NCI-H1105 (cell line): ENCODE measurements at places on chromosomes 5 and 9.

DNA sequence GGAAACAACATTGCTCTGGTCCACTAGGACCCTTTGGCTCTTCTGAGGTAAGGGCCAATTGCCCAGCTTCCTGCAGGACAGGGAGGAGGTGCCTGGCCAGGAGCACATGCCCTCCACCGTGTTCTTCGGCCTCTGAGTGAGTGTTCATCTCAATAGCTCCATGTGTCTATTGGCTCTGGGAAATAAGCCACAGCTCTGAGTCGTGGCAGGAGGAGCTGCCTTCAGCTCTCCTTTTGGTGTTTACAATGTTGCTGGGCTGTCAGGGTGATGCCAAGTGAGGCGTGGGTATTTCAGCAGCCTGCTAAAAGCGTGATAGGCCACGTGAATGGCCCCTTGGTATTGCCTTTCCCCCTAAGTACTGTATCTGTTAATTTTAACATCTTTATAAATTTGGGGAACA lies 26.6 kb downstream of the GADD45G start:
- no peak for DNase-seq

GRCh38 chr9:81377921-81378320 lies 311.4 kb downstream of the TLE1 start:
- no peak for DNase-seq

- no peak for DNase-seq
Observed at GRCh38 chr9:27157736-27158135, 48.7 kb downstream of the TEK start.

DNA sequence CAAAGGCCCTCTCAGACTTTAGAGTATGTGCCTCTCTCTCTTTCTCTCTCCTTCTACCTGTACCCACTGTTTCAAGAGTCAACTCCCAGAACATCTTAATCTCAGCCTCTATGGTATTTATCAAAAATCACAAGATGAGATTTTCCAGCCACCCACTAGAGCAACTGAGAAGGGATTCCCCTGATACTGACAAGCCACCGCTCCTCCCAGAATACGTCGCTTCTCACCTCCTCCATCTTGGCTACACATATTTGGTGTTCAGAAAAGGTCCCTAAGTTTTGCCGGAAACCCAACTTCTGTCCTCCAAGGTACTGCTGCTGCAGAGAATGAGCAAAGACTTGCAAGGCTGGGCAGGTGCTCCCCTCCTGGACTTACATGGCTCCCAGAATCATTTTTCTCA lies 6.1 kb downstream of the GARIN3 start:
- DNase-seq = no peak

GRCh38 chr5:8209500-8209899 lies 340.6 kb downstream of the MTRR start:
- no peak for DNase-seq

GRCh38 chr9:79583952-79584654 lies 12.3 kb downstream of the TLE4 start:
- DNase-seq = no peak

GRCh38 chr9:131719262-131719908 lies 20.5 kb downstream of the RAPGEF1 start:
- no peak for DNase-seq

DNA sequence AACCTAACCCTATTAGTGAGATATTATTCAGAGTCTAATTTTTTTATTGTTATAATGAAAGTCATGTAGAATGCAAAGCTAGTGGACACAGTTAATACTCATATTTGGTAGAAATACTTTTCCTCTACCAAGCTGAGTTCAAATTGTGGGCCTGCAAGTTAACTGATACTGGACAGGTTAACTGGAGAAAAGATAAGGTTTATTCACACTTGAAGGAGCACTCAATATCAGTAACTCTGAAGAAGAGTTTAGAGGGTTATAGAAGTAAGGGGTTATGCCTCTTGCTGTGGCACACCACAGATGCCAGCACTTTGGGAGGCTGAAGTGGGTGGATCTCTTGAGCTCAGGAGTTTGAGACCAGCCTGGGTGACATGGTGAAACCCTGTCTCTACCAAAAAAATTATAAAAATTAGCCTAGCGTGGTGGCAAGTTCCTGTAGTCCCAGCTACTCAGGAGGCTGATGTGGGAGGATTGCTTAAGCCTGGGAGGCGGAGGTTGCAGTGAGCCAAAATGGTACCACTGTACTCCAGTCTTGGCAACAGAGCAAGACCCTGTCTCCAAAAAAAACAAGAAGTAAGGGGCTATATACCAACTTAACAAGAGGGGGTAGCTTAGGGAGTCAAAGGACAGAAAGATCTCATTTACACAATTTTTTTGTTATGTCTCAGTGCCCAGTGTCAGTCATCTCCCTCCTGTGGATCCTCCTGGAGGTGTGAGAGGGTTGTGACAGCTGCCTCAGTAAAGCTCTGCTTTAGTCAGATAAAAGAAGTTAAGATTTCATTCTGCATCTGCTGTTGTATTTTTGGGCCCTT lies 121.2 kb upstream of the GRHPR start:
- DNase-seq = no peak

DNA sequence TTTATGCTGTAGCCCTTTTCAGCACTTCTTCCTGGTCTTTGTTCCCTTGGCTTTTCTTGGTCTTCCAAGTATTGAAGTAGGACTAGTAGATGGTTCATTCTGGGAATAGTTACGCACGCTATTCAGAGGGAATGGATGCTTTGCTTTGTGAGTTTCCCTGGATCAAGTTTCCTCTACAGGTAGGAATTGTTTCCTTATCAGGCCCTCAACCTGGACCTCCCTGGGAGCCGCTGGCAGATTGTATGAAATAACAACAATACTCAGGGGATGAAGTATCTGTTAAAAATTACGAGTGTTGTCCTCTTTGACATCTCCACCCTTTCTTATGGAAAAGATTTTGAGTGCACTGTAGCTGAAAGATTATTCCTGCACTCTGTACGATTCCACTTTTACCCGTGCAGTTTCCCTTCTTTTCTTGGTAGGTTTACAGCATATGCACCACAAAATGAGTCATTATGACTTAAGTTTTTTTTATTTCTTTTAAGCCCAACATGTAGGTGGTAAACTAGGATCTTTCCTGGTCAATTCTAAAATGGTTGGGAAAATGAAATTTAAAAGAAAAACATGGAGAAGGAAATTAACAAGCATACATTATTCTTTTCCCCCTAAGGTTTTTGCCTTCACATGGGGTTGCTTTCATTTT lies 57.9 kb downstream of the ARHGAP26 start:
- DNase-seq = no peak

DNA sequence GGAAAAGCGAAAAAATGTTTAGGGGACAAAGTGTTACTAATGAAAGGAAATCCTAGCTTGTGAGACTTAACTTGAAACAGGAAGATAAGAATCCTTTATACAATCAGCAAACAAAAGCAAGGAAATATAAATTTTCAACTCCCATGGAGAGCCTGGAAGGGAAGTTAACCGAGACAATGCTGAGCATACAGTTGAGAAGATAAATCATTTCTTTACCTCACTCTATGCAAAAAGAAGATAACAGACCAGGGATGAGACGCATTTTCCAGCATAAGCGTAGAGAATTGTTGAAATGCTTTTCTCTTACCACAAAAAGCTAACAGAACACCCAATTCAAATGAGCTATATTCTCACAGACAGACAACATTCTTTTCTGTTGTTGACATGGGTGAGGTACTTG lies 309.6 kb downstream of the CWC27 start:
- DNase-seq = no peak

- DNase-seq = no peak
Observed at GRCh38 chr5:153658149-153658548, 167.7 kb downstream of the GRIA1 start.

- DNase-seq = no peak
Observed at GRCh38 chr5:151351671-151352070, 4.3 kb upstream of the SLC36A2 start.

GRCh38 chr9:97969014-97969413 lies 14.1 kb upstream of the ANP32B start:
- no peak for DNase-seq

DNA sequence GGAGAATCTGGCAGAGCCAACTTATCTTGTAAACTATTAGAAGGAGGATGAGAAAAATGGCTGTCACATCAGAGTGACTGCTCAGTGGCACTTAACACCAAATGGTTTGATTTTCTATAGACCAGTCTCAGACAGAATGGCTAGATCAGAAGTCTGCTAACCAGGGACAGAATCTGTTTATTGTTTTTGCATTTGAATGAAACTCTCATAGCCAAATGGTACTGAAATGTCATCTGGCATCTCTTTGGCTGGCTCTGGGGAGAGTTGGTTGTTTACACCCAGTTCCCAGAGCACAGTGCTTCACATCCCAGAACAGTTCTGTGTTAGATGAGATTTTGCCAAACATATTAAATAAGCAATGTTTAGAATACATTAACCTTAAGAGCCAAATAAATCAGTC lies 106.6 kb upstream of the HMHB1 start:
- no peak for DNase-seq

- DNase-seq = no peak
Observed at GRCh38 chr5:155148694-155149093, 135.1 kb downstream of the KIF4B start.

- DNase-seq = no peak
Observed at GRCh38 chr5:173623296-173623771, 6.9 kb upstream of the BOD1 start.

DNA sequence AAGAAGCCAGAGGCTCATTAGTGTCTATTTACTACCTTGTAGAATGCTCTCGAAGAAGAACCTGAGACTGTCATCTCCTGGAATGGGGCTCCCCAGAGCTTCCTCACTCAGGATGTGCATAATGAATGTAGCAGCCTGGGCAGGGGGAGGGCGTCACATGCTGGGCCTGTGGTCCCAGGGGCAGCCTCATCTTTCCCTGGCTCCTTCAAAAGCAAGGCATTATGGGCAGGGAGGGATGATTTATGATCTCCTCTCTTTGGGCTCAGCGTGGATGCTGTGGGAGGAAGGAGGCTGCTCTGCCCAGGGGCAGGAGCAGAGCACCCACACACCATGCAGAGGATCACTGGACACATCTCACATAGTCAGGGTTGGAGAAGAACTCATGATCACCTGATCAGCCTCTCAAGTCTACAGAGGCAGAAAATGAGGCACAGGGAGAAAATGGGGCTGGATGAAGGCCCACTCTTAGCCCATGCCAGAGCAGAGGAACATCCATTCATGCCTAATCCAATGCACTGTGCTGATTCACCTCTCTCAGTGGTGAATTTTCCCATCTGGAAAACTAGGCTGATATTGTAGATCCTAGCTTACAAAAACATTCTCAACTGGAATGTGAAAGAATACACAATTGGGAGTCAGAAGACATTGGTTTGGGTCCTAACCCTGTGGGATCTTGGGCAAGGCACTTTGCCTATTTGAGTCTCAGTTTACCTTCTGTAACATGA lies 173.7 kb downstream of the CARTPT start:
- no peak for DNase-seq

DNA sequence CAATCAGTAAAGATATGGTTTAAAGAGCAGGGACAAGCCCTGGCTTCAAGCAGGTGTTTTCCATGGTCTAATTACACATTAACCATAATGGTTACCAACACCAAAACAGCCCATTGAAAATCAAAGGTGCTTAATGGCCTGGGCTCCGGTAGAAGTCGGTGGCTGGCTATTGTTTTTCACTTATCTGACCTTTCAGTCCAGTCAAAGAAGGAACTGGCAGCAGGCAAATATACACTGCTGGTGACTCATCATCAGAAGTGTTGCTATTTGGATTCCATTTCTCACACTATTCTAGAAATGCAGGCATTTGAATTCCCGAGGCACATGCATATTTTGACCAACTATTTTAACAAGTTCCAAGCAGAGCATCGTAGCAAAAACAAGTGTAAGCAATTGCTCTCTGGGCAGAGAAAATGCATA lies 26.3 kb upstream of the GABRP start:
- no peak for DNase-seq

DNA sequence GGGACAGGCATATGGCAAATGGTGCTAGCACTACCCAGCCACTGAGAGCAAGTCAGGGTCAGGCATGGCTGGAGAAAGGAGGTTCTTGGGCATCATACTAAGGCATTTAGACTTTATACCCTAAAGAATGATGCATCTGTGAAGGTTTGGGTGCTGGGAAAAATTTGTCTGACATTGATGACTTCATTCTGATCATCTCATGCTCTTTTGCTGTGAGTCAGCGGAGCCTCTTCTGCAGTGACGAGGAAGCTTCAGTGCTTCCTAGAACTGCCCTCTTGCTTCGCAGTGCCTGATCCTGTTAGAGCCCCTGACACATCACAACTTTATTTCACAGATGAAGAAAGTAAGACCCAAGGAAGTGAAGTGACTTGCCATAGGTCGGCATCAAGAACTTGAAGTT lies 266.6 kb upstream of the GAS1 start:
- no peak for DNase-seq

DNA sequence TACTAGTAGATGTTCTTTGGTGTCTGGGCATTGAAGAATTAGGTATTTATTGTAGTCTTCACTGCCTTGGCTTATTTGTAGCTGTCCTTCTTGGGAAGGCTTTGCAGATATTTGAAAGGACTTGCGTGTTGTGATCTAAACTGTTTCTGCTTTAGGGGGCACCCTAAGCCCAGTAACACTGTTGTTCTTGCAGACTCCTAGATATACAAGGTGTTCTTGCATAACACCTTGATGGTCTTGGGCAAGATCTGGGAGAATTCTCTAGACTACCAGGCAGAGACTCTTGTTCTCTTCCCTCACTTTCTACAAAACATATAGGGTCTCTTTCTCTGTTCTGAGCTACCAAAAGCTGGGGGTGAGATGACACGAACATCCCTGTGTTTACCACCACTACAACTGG lies 179.1 kb downstream of the FAM170A start:
- DNase-seq = no peak

DNA sequence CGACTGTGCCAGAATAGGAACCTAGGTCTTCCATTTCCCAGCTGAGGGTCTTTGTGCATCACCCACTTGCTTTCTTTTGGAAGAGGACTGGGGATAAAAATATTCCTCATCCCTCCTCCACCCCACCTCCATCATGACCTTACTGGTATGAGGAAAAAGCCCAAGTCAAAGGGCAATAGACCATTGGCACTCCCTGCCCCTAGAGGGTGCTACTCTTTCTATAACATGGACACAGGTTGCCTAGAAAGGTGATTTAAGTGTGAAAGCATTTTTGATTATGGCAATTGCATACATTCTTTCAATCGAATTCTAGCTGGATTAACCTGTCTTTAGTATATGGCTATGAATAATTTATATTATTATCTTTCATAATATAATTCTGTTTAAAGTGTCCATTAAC lies 22.8 kb upstream of the ZNF618 start:
- no peak for DNase-seq

GRCh38 chr5:168137265-168137664 lies 154.2 kb upstream of the WWC1 start:
- no peak for DNase-seq

GRCh38 chr5:115555084-115555633 lies 10.6 kb upstream of the FEM1C start:
- no peak for DNase-seq

- no peak for DNase-seq
Observed at GRCh38 chr5:153863951-153864350, 174.8 kb downstream of the FAM114A2 start.

- DNase-seq = no peak
Observed at GRCh38 chr5:15551113-15551504, 51.1 kb downstream of the FBXL7 start.

GRCh38 chr9:127098916-127099553 lies 23.4 kb downstream of the ANGPTL2 start:
- no peak for DNase-seq

GRCh38 chr5:12870872-12871539 lies 966.8 kb upstream of the CTNND2 start:
- no peak for DNase-seq
